Stimulated activated CD4-positive, alpha-beta T cell treated with anti-CD3 and anti-CD28 coated beads, Interleukin-1b, Interleukin-23, amount 100 ng/mL, for 1 hour (primary cell): ENCODE measurements at places on chromosomes 2 and 18.

- DNase-seq: no peak
These were observed 268.7 kb upstream of the SETBP1 start for GRCh38 chr18:44411976-44412375.

GRCh38 chr2:183606718-183607085 is 482.5 kb downstream of the NUP35 start:
- DNase-seq: no peak

DNA sequence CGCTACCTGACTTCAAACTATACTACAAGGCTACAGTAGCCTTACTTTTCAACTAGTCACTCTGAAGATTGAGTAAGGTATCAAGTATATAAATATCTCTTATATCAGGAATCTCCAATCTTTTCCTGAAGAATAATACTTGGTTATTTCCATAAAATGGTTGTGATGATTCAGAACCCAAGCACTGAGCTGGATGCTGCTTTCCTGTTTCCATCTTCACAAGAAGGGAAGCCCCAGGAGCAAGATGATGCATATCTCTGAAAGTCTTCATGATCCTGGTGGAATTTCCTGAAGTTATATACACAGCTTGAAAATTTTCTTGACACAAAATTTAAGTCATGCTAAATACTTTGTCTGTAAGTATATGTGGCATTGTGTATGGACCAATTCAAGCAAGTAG is 243.9 kb upstream of the TANK start:
- DNase-seq: no peak

- no peak for DNase-seq
These were observed 60.4 kb upstream of the IL1R2 start for GRCh38 chr2:101931402-101931801.

DNA sequence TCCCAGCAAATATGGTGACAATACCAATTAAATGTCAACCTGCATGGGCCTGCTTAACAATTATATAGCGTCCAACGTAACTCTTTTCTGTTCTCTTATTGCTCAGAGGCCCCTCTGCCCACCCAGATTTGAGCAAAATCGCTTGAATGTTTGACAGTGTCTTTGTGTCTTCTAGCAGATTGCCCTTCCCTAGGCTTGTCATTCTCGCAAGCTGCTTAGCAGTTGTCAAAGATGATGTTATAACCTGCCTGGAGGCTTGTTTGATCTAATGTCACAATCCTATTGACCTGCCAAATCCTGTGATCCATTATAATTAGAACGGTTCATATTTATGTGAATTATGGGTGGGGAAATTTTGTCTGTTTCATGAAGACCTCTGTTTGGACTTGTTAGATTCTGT is 108.8 kb downstream of the FARSB start:
- no peak for DNase-seq

DNA sequence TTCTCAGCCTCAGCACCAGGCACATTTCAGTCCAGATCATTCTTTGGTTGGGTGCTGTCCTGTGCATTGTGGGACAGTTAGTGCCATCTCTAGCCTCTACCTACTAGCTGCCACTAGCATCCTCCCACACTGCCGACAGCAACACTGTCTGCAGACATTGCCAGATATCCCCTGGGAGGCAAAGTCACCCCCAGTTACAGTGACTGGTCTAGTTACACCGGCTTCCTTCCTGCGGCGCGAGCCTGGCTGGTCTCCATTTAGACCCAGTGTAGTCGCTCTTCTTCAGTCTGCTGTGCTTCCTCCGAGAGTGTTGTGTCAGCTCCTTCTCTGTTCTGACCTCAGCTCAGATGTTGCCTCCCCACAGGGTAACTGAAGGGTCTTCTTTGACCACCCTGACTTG is 283.1 kb downstream of the PHLPP1 start:
- DNase-seq: no peak

- no peak for DNase-seq
These were observed 12.6 kb downstream of the RNF149 start for GRCh38 chr2:101295895-101296294.

DNA sequence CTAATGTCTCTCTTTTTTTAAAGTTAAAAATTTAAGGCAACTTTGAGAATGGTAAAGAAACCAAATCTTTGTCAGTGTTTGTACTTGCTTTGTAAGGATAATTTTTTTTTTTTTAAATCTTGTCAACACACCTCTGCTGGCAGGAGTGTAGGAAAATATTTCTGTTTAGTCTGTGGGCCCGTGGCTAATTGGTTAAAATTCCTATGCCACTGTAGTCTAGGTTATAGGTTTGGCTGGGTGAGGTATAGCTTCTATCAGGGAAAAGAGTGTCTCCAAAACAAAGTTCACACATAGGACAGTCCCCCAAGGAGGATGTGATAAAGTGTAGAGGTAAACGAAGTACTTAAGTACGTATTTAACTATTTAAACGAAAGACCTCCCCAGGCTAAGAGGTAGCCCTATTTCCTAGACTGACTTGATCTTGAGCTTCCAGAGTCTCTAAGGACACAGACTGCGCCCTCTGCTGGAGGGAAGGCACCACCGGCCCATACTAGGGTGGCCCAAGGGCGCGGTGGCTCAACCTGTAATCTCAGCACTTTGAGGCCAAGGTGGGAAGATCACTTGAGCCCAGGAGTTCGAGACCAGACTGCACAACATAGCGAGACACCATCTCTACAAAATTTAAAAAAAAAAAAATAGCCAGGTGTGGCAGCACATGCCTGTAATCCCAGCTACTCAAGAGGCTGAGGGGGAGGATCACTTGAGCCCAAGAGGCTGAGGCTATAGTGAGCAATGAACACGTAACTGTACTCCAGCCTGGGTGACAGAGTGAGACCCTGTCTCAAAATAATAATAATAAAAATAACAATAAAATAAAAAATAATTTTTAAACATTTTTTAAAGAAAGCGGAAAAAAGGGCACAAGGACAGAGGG is 8.9 kb downstream of the TEX44 start:
- DNase-seq: peak; percentile 64

- DNase-seq: no peak
These were observed 38.4 kb downstream of the CYP26B1 start for GRCh38 chr2:72109291-72109690.
